Activated CD4-positive, alpha-beta T cell treated with anti-CD3 and anti-CD28 coated beads for 4 hours (primary cell): ENCODE measurements at places on chromosomes 11 and 22.

GRCh38 chr11:63459586-63459985 lies 31.4 kb downstream of the PLAAT5 start:
- no peak for DNase-seq

- DNase-seq: no peak
These were observed 615.0 kb upstream of the ARHGAP42 start for GRCh38 chr11:100072131-100072530.

DNA sequence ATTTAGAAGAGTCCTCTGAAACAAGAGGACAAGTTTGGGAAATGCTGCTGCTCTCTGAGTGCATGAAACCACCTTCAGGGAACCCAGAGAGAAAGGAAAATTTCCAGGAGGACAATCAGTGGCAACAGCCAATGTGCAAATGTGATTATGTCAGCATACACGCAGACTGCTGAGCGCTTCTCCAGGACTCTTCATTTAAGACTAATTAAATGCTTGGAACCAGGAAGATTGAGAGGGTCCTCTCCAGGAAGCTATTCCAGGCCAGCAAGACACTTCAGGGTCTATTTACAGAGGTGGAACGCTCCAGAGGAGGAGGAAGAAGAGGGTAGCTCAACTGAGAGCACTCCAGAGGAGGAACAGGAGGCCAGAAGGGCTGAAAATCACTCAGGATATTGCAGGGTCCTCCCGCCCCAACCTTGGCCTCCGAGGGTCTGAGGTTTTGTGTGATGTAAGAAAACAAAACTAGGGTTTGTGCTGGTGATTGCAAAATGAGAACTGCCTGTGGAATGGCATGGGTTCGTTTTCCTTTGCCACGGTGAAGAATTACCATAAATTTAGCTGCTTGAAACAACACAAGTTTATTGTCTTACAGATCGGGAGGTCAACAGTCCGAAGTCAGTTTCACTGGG lies 14.1 kb upstream of the HTR3A start:
- no peak for DNase-seq

GRCh38 chr11:126868741-126869140 lies 131.8 kb downstream of the KIRREL3 start:
- DNase-seq: no peak

DNA sequence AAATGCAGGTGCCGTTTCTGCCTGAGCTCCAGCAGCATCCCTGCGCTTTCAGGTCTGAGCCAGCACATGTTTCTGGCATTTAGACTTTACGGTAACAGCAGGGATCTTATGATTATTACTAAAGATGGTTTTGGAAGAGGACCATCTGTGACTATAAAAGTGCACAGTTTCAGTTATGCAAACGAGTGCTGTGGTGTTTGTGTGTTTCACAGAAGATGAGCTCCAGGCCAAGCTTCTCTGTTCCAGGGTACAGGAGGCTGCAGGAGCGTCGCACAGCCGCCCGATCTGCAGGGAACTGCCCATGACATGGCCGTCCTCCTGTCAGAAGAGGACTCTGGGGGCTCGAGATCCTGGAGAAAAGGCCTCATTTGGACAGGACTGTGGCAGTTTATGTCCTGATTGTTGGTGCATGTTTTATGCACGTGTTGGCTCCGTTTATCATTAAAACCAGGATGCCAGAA lies 297.3 kb downstream of the TBC1D22A start:
- no peak for DNase-seq

DNA sequence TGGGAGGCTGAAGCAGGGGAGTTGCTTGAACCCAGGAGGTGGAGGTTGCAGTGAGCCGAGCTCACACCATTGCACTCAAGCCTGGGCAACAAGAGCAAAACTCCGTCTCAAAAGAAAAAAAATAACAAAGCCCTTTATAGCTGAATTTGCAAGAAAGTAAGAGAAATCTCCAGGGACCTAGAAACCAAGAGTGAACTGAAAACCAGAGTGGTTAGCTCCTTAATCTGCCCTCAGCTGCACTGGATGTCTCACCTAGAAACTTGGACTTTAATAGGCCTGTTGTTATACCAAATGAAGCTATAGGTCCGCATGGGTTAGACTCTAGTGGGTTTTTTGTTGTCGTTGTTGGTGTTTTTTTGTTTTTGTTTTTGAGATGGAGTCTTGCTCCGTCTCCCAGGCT lies 4.1 kb downstream of the NEU3 start:
- DNase-seq: no peak

DNA sequence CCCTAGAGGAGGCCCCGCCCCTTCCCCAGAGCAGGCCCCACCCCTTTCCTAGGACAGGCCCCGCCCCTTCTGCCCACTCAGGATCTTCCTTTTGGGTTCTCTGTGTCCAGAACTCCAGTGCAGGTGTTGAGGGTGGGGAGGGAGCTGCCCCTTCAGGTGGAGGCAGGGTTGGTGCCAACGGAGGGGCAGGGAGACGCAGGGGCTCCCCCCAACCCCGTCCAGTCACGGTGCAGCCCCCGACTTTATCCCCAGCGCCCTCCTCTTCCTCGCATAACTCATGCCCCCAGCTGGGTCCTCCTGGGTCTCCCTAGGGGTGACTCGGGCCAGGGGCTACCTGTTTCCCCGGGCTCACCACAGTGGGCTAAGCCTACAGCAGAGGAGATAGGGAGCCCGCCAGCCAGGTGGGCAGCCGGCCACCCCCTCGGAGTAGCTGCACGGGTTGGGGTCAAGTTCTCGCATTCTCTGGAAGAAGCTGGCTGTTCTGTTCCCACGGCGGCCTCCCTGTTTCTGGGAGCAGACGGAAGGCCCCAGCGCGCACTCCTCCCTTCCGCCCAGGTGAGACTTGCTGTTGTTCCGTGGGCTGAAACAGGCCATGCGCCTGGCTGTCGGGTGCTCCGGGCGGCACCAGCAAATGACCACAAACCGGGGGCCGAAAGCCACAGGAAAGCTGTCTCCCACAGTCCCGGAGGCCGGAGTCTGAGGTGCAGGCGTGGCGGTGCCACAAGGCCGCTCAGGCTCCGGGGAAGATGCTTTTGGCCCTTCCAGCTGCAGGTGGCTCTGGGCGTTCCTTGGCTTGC lies 38.9 kb downstream of the MUC2 start:
- no peak for DNase-seq

DNA sequence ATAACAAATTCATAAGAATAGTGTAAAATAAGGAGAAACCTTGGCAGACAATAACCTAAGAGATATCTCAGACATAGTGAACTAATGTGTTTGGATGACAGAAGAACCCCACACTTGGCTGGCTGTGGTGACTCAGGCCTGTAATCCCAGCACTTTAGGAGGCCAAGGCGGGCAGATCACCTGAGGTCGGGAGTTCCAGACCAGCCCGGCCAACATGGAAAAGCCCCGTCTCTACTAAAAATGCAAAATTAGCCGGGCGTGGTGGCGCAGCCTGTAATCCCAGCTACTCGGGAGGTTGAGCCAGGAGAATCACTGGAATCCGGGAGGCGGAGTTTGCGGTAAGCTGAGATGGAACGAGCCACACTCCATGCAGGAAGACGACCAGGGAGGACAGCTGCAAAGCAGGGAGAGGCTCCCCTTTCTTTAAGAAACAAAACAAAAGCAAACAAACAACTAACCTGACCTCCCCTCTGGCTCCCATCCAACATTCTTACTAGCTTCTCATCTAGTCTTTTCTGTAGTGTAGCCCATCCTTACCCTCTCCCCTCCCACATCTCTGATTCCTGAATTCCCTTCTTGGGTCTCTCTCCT lies 84.2 kb downstream of the ZNF280B start:
- no peak for DNase-seq

DNA sequence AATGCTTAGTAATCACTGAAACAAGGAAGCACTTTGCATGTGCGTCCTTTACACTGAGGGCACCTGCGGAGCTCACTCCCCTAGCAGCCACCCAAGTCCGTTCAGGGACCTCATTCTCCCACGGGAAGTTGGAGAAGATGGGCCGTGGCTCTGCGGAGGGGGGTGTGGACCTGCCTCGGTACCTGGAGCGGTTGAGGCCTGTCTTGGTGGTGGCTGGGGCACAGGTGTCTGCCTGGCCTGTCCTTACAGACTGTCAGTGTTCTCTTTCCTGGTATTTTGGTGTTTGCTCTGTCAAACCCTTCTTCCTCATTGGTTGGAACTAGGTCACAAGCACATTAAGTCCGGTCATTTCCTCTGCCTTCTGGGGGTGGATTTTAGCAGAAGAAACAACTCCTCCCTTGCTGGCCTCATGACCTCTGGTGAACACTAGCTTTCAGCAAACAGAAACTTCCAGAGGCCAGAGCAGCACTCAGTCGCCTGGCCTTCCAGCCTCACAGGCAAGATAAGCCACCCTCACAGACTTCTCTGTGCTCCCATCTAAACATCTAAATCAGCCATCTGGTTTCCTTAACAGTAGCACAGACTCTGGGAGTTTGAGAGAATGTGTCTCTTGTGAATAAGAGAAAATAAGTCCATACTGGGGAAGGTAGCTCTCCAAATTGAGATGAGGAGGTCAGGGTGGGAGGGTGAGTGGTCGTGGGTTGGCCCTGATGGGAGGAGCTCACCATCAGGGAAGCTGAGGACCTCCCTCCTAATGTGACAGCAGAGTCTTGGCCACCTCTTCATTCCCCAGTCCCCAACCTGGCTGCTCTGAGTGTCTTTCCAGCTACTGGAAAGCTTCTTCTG lies 8.6 kb downstream of the SNAP29 start:
- DNase-seq: no peak

DNA sequence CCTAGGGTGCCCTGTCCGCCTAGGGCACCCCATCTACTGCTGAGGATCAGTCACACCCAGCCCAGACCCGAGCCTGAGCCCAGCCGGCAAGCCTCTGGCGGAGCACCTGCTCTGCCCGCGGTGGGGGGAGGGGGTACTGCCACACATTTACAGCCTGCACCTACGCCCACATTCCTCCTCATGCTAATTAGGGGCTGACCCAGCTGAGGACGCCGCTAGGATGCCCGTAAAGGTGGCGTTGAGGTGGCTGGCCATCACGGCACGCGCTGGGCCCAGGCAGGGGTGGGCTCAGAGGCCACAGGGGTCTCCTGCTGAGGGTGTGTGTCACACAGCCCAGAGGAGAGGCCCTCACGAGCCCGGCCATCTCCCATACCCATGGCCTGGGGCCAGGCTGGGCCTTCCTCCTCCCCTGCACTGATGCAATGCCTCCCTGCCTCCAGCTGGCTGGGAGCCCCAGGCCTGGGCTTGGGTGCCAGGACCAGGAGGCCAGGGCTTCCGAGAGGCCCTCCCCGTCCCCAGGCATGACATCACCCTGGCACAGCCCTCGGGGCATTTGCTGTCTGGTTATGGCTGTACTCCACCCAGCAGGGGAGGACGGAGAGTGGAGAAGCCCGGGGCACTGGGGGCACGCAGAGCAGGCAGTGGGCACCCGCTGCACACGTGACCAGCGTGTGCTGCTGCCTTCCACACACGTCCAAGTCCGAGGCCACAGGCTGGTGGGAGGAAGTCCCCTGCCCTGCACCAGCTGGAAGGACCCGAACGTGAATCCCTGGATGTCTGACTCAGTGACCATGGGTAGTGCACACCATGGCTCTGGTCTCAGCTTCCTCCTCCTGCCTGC lies 12.7 kb downstream of the DUSP8 start:
- no peak for DNase-seq

- no peak for DNase-seq
These were observed 19.5 kb downstream of the BRSK2 start for GRCh38 chr11:1409108-1409851.
